Immature natural killer cell (primary cell): ENCODE measurements at places on chromosomes 13 and 19.

DNA sequence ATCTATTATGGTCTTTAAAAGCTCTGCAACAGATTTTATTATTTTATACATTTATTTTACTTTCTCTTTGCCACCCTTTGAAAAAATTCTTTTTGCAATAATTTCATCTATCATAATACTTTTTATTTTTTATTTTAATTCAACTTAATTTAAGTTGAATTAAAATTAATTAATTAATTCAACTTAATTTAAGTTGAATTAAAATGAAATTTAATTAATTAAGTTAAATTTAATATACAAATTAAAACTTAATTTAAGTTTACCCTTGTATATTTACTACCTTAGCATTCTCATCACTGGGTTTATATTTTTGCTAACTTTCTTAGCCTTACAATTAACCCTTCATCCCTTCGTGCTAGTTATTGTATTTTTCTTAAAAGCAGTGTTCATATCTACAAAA lies 301.4 kb downstream of the SLITRK5 start:
- no peak for DNase-seq

GRCh38 chr13:73754727-73755292 lies 379.4 kb downstream of the KLF12 start:
- peak; percentile 30 for DNase-seq

- peak; percentile 81 for DNase-seq
Observed at GRCh38 chr19:11242864-11243797, 3.7 kb downstream of the ANGPTL8 start.

- DNase-seq: no peak
Observed at GRCh38 chr13:110784704-110785103, 71.2 kb downstream of the ING1 start.

- DNase-seq: no peak
Observed at GRCh38 chr13:106284358-106284757, 251.1 kb downstream of the EFNB2 start.
